ENCODE measurements at places on chromosomes 5 and 9.
A peak's percentile ranks its signal among the peaks of the same experiment; 100 is the strongest.

DNA sequence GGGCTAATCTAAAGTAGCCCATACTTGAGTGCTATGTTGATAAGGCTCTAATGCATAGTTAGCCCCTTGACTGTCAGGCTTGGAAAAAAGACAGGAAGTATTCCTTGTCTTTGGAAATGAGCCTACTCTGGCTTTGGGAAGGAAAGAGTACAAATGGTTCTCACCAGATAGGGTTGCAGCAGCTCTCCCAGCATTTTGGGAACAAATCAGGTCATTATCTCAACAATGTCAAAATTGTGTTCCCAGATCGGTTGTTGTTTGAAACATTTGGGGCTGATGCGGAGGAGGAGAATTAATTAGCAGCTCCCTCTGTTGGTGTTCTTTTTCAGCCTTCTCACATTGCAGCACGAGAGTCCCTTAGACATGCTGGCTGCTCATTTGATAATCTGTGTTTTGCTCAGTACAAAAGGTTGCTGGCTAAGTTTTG, 294.7 kb upstream of the DMRT1 start:
- no peak for DNase-seq

DNA sequence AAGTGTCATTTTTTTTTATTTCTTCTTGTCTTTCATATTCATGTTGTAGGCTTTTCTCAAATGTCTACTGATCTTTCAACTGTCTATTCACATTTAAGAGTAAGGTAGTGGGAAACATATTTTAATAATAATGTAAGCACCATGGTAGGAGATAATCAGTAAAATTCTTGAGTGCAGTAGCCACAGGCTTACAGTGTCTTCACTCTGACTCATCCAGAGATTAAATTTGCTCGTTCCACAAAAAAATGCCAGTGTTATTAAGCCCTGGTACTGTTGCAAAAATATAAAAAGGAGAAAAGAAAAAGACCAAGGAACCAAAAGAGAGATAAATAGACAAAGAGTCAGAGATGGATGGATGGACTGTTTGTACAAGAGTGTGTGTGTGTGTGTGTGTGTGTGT, 43.0 kb downstream of the PARP8 start:
- peak; percentile 34 for DNase-seq

GRCh38 chr9:111161015-111161415, 122.7 kb upstream of the LPAR1 start:
- DNase-seq: peak; percentile 77

GRCh38 chr5:79704553-79704952, 14.9 kb downstream of the CMYA5 start:
- DNase-seq: no peak

DNA sequence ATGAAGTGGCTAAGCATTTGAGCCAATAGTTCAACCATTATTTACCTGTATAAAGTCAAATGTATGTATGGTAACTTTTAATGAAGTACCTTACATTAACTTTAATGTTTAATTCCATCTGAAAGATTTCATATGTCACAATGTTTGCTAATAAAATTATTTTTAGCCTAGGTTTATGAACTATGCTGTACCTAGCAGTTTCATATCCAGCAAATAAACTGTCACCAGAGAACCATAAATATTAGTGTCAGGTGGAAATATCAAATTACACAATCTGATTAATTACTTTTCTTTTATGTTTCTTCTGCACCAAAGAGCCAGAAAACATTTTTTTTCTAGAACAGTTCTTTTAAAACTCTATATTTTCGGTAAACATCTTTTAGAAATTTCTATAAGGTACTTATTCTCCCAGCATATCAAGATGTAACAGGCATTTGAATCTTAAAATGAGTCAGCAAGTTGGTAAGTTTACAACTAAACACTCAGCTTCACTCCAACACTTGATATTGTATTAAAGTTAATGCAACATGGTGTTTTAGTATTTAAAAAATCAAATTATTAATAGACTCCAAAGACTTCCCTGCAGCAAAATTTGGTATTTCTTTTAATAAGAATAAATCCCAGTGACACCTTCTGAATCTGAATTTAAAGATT, 8.5 kb upstream of the CCDC192 start:
- DNase-seq: no peak

DNA sequence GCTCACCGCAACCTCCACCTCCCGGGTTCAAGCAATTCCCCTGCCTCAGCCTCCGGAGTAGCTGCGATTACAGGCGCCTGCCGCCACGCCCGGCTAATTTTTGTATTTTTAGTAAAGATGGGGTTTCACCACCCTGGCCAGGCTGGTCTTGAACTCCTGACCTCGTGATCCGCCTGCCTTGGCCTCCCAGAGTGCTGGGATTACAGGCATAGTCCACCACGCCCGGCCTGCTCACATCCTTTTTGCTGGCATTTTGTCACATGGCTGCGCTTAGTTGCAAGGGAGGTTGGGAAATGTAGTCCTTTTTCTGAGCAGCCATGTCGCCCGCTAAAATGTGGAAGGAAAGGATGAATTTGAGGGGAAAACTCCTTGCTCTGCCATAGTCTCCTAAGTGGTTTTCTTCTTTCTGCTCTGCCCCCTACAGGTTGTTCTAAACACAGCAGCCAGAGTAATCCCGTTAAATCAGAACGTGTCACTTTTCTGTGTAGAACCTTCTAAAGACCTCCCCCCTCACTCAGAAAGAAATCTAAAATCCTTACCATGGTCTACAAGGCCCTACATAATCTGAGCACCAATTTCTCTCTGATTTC, 57.8 kb upstream of the HSPA9 start:
- DNase-seq: peak; percentile 80

DNA sequence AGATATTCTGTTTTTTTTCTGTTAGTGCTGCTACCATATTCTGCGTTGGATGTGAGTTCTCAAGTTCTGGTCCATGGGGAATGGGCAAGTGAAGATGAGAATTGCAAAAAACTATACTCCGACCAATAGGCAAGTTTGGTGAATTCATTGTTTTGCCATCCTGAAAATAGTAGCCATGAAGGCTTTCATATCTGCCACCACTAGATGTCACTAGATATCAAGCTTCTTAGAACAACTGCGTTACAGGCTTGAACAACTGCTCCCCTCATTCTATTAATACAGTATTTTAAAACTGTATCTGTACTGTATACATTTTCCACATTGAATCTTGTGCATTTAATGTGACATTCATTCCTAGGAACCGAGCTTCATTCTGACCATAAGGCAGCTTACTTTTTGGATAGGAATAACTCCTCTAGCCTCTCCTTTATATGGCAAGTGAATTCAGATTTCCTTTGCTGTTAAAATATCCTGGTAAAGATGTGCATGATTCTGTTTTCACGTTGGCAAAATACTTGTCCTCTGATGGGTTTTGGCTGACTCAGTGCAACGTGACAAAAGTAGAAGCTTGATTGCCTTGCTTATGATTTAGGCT, 163.6 kb downstream of the SREK1 start:
- peak; percentile 55 for DNase-seq

DNA sequence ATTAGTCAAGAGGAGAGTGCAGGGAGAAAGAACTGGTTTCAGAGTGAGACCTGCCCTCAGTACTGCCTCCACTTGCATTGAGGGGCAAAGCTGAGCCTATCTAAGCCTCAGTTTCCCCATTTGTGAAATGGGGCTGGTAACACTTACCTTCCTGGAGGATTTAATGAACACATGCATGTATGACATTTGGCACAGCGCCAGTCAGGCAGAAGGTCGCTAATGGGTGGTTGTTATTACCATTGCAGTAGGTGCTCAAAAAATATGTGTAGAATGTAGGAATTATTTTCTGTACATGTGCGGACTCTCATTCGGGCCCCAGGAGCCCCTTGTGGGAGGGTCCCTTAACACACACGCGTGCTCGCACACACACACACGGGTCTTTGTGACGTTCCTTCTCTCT, 10.9 kb downstream of the FAT2 start:
- DNase-seq: no peak

DNA sequence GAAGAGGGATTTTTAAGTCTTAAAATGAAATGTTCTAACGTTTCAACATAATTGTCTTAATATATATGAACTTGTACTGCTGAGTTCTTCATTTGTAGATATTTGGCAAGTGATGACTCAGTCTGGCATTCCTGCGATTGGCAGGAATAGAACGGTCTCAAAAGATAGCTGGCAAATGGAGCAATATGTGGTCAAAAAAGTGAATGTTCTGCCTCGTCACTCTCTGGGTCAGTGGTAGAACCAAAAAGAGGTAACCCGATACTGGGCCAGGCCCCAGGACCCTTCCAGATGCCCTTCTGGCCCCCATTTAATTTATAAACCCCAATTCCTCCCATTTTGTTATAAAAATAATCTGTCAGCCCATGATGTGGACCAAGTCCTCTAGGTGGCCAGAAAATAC, 39.2 kb downstream of the ZNF366 start:
- DNase-seq: peak; percentile 36

DNA sequence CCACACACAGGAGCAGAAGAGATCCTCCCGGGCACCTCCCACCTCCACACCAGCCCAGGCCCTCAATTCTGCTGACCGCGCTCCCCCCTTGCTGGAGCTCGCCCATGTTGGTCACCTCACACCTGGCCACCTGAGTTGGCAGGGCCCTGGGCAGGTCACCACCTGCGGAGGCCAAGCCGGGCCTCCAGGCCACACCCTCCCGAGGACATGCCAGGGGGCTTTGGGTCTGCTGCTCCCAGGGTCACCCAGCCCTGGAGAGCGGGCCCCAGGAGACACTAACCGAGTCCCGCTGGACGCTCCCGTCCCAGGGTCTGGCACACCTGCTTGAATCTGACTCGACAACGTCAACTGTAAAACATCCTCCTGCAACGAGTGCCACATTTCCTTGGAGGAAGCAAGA, 2.1 kb downstream of the SOHLH1 start:
- no peak for DNase-seq

DNA sequence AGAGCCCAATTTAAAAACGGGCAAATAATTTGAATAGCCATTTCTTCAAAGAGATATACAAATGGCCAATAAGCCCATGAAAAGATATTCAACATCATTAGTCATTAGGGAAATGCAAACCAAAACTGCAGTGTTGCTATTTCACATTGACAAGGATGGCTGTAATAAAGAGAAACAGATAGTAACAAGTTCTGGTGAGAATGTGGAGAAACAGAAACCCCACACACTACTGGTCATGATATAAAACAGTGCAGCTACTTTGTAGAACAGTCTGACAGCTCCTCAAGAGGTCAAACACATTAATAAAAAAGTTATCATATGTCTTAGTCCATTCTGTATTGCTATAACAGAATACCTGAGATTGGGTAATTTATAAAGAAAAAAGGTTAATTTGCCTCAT, 237.0 kb upstream of the GRAMD2B start:
- DNase-seq: no peak

DNA sequence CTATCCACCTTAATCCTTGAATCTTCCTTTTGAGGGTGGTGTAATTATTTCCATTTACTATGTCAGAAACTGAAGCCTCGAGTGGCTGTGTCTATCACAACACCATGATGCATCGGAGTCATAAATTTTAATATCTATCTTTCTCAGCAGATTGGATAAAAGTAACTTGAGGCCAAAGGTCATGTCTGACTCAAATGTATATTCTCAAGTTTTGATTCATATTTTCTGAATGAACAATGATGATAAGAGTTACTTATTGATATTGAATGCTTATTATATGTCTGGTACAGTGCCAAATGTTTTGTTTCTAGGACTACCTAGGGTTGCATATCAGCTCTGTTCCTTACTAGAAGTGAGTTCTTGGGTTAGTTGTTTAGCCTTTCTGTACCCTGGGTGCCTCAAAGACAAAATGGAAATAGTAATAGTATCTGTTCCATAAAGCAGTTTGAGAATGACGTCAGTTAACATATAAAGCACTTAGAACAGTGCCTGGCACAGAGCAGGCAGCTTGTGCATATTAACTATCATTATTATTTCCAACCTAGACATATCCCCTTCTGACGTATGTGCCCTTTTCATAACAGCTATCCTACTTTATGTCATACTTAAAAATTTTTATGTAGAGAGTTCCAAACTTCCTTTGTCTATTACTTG, 42.6 kb downstream of the PRDM6 start:
- DNase-seq: no peak

- DNase-seq: no peak
Measured at GRCh38 chr5:173655196-173655797, 38.8 kb upstream of the BOD1 start.

- no peak for DNase-seq
Measured at GRCh38 chr9:127083138-127083980, 39.1 kb downstream of the ANGPTL2 start.

DNA sequence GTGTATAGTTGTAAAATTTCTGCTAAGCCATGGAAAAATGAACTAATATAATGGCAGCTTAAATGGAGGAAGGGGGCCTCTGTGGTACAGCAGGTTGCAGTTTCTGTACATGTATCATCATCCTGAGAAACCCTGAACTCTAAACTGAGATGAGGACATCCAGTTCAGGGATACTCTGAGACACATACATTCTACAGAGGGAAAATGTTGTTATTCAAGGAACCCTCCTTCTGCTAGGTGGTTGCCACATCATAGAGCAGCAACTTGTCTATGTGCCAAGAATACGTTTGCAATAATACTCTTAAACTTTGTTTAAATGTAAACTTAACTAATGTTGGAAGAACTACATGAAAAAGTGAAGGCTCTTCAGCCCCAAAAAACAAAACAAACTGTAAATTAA, 1310.8 kb upstream of the WWC1 start:
- DNase-seq: no peak

DNA sequence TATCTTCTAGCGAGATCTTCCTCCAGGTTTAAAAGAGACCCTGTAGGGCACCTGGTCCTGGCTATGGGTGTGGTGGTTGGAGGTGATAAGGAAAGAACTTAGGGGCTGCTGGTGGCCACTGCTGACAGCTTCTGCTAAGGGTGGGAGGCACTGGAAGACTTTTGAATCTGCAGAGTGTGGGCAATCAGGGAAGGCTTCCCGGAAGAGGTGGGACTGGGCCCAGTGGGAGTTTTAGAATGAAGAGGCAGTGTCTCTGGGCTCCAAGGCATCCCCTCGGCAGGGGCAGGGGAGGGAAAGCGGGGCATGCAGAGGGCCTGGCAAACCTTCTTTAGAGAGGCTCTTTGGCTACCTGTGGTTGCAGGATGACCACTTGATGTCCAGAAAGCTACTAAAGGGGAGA, 23.0 kb upstream of the DAB2IP start:
- DNase-seq: no peak

DNA sequence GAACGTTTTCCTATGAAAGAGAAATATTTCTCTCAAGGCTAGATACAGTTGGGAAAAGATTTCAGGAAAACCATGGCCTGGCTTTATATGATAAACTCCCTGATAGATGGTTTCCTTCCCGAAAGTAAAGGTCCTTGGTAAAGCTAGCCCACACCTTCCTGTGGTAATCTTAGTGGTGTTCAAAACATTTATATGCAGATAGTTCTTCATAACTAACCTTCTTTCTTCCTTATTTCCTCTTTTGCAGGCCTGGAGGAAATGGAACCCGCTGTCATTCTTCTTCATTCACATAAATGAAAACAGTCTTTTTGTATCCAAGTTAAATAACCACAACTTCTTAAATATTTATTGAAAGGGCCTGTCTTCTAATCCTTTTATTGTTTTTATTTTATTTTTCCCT, 474.0 kb upstream of the ACTBL2 start:
- no peak for DNase-seq

GRCh38 chr5:68557162-68557936, 341.8 kb downstream of the PIK3R1 start:
- DNase-seq: peak; percentile 53

- DNase-seq: peak; percentile 38
Measured at GRCh38 chr5:39024884-39025283, 49.3 kb downstream of the RICTOR start.

GRCh38 chr9:35669331-35670145, 4.2 kb upstream of the CA9 start:
- no peak for DNase-seq

- DNase-seq: peak; percentile 36
Measured at GRCh38 chr9:134734270-134734669, 92.7 kb downstream of the COL5A1 start.
